ENCODE measurements at places on chromosomes 2 and 18. TPM values are rescaled to one million over a fixed set of nuclear protein-coding genes. Genes with fewer than 3 reads are reported as not detected.
A peak's percentile ranks its signal among the peaks of the same experiment; 100 is the strongest.

GRCh38 chr2:85893428-85894258 is 4.9 kb upstream of the ST3GAL5 start:
- peaks cover 13% of the 10 kb centered on the region for H3K4me1 ChIP-seq
- no peaks in the 10 kb centered on the region for H3K36me3 ChIP-seq
- no peak overlapping the region for H3K4me3 ChIP-seq
- DNase-seq = peak; percentile 30
- H3K27ac ChIP-seq = no peak overlapping the region
- no peaks in the 10 kb centered on the region for H3K27me3 ChIP-seq

The HOXD13 gene
- polyA plus RNA-seq = not detected

- no peak overlapping the region for H3K4me3 ChIP-seq
- H3K36me3 ChIP-seq = no peaks in the 10 kb centered on the region
- DNase-seq = peak; percentile 11
- no peaks in the 10 kb centered on the region for H3K27me3 ChIP-seq
Measured at GRCh38 chr2:40281021-40281940, 170.6 kb downstream of the SLC8A1 start.

DNA sequence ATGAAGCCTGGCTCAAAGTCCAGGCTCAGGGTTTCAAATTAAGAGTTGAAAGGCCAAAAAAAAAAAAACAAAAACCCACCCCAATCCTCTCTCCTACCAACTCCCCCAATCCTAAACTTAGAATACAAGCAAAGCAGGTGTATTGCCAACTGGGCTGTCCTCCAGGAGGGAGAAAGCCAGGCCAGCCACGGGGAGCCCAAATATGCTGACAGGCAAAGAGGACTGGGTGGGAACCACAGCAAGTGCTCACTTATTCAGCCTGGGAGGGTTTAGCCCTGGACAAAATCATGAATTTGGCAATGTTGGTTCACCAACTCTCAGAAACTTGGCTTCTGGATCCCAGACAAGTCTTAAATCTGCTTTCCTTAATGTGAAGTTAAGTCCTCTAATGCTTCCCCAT is 36.5 kb downstream of the GKN2 start:
- H3K27ac ChIP-seq = no peak overlapping the region
- no peak overlapping the region for H3K4me3 ChIP-seq
- peaks cover 5% of the 10 kb centered on the region for H3K4me1 ChIP-seq
- H3K36me3 ChIP-seq = no peaks in the 10 kb centered on the region

The MBD2 gene
- polyA plus RNA-seq = 38.4 TPM

GRCh38 chr18:39845106-39845505 is 2109.9 kb upstream of the PIK3C3 start:
- no peak overlapping the region for H3K4me3 ChIP-seq
- peak; percentile 32 for DNase-seq
- H3K27me3 ChIP-seq = no peaks in the 10 kb centered on the region
- H3K36me3 ChIP-seq = no peaks in the 10 kb centered on the region
- H3K4me1 ChIP-seq = peaks cover 20% of the 10 kb centered on the region
- H3K27ac ChIP-seq = no peak overlapping the region

DNA sequence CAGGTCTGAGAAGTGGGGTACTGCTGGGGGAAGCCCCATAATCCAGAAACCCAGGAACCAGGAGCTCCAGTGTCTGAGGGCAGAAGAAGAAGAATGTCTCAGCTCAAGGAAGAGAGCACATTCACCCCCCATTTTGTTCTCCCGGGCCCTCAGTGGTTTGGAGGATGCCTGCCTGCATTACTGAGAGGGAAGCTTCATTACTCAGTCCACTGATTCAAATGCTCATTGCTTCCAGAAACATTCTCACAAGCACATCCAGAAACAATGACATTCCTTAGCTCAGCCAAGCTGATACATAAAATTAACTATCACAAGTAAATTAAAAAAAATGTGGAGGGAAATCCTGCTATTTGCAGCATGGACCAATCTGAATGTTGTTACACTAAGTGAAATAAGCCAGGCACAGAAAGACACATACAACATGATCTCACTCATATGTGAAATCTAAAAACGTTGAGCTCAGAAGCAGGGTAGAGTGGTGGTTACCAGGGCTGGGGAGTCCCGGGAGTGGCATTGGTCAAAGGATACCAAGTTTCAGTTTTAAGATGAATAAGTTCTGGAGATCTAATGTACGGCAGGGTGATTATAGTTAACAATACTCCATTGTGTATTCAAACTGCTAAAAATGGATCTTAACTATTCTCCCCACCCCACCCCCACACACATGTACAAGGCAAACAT is 459.3 kb downstream of the GALR1 start:
- H3K36me3 ChIP-seq = no peaks in the 10 kb centered on the region
- no peak overlapping the region for H3K27ac ChIP-seq
- no peaks in the 10 kb centered on the region for H3K4me1 ChIP-seq
- no peak for DNase-seq
- H3K27me3 ChIP-seq = no peaks in the 10 kb centered on the region
- no peak overlapping the region for H3K4me3 ChIP-seq

- H3K27me3 ChIP-seq = peaks cover 1% of the 10 kb centered on the region
- H3K27ac ChIP-seq = no peak overlapping the region
- no peak for DNase-seq
Measured at GRCh38 chr2:157058161-157058560, 199.3 kb upstream of the GALNT5 start.

The KHK gene
- 2.4 TPM for polyA plus RNA-seq

DNA sequence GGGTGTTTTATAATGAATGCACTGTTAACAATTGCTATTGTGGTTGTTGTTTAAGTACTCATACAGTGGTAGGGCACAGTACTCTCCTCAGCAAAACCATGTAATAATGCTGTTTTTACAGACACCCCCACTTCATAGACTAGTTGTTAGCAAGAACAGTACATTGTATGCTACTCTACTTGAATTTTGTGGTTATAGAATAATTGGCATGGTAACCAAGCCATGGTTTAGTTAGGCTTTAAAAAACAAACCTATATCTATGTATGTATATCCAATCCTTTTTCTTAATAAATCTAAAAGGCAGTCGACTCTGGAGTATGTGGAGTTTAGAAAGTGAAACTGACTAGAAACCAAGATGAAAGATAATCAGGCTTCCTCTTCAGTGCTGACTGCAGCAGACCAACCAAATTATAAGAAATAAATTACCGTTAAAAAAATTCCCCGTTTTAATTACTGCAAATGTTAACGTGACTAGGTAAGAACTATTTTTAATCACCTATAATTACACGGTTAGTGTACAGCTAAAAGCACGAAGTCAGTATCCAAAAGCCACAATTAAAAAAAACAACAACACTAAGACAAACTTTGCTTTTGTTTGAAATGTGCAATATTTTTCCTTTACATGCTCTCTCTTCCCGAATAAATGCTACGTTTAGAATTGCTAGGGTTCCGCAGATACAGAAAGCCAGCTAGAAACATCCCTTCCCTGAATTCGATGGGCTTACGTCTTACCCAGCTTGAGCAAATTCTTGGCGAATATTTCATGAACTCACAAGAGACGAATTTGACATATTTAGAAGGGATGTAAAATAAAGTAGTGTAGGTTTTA is 113.3 kb upstream of the SERTAD2 start:
- H3K4me3 ChIP-seq = peak overlapping the region; percentile 57
- H3K27me3 ChIP-seq = no peaks in the 10 kb centered on the region
- peak overlapping the region; percentile 87 for H3K27ac ChIP-seq
- peak; percentile 67 for DNase-seq

The RNF125 gene
- polyA plus RNA-seq = 0.73 TPM

- no peak overlapping the region for H3K27ac ChIP-seq
- H3K27me3 ChIP-seq = no peaks in the 10 kb centered on the region
- no peak overlapping the region for H3K4me3 ChIP-seq
- H3K36me3 ChIP-seq = no peaks in the 10 kb centered on the region
- no peaks in the 10 kb centered on the region for H3K4me1 ChIP-seq
Measured at GRCh38 chr2:76446872-76447271, 736.2 kb upstream of the GCFC2 start.

DNA sequence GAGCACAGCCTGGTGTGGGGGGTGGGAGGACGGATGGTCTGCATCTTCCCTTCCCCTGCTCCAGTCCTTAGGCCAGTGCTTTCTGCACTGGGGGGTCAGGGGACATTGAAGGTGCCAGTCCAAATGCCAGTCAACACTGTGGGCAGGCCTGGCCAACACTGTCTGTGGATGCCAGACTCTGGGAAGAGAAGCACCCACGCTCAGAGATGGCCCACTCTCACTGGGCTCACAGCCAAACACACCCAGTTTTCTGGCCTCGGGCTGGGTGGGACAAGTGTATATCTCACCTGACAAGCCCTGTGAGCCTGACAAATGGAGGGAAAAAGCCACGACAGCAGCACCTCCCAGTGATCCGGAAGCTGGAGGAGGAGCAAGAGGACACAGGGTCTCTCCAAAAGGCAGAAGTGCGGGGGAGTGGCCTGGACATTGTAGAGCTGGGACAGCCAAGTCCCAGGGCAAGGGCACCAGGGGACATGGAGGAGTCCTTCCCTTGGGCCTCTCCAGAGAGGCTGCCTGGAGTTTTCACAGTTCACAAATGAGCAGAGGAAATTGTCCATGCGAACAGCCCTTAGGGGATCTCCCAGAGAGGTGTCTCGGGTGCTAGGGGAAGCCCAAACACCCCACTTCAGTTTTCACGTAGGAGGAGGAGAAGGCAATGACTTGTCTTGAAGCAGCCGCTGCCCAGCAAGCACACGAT is 79.3 kb downstream of the SDC1 start:
- H3K27ac ChIP-seq = no peak overlapping the region
- no peak for DNase-seq

The FLACC1 gene
- polyA plus RNA-seq = 0.14 TPM

The RFTN2 gene
- 5.0 TPM for polyA plus RNA-seq

DNA sequence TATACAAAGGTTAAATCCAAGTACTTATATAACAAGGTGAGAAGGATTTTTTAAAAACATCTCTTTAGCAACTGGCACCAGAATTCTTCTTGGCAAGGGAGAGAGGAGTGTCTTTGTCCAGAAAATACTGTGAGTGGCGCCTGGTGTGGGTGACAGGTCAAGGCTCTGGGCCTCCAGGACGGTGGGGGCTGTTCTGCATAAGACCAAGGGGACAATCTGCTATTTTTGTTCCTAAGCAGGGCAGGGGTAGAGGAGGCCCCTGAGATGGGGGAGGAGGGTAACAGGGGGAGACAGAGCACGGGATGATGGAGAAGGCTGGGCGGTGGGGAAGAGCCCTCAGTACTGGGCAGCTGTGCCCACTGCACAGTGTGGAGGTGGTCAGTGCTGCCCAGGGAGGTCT is 51.6 kb upstream of the TAF1B start:
- no peak overlapping the region for H3K27ac ChIP-seq
- H3K4me1 ChIP-seq = no peaks in the 10 kb centered on the region
- DNase-seq = no peak

- no peaks in the 10 kb centered on the region for H3K36me3 ChIP-seq
- H3K4me3 ChIP-seq = no peak overlapping the region
Measured at GRCh38 chr2:188869550-188869949, 104.6 kb upstream of the COL3A1 start.

The RGPD3 gene
- 0.02 TPM for polyA plus RNA-seq

DNA sequence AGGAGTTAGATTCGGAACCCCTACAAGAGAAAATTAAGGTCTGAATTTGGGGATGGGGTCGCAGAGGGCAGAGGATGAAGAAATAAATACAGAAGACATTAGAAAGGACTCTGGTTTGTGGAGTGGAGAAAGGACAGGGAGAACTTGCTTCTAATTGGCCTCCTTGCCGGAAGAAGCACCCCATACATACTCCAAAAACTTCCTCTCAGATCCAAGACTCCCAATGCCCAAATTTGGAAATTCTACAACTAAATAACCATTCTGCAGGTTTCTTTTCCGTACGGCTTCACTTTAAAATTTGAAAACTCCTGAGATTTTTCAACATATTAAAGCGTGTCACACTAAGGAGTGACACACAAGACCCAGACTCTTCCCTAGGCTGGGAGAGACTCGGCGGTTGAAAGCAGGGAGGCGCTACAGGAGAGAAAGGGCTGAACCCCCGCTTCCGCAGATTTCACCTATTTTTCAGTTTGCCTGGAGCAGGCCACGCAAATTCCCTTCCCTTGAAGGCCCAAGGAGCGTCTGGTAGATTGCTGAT is 478 bp downstream of the CLHC1 start:
- DNase-seq = no peak
- H3K36me3 ChIP-seq = peaks cover 28% of the 10 kb centered on the region
- peak overlapping the region; percentile 92 for H3K4me3 ChIP-seq
- H3K4me1 ChIP-seq = peaks cover 36% of the 10 kb centered on the region
- peak overlapping the region; percentile 99 for H3K27ac ChIP-seq
- H3K27me3 ChIP-seq = no peaks in the 10 kb centered on the region

The RAX gene
- not detected for polyA plus RNA-seq

GRCh38 chr18:43422518-43422917 is 145.2 kb upstream of the SYT4 start:
- H3K36me3 ChIP-seq = no peaks in the 10 kb centered on the region
- no peak overlapping the region for H3K4me3 ChIP-seq
- no peak overlapping the region for H3K27ac ChIP-seq
- no peak for DNase-seq
- no peaks in the 10 kb centered on the region for H3K4me1 ChIP-seq

DNA sequence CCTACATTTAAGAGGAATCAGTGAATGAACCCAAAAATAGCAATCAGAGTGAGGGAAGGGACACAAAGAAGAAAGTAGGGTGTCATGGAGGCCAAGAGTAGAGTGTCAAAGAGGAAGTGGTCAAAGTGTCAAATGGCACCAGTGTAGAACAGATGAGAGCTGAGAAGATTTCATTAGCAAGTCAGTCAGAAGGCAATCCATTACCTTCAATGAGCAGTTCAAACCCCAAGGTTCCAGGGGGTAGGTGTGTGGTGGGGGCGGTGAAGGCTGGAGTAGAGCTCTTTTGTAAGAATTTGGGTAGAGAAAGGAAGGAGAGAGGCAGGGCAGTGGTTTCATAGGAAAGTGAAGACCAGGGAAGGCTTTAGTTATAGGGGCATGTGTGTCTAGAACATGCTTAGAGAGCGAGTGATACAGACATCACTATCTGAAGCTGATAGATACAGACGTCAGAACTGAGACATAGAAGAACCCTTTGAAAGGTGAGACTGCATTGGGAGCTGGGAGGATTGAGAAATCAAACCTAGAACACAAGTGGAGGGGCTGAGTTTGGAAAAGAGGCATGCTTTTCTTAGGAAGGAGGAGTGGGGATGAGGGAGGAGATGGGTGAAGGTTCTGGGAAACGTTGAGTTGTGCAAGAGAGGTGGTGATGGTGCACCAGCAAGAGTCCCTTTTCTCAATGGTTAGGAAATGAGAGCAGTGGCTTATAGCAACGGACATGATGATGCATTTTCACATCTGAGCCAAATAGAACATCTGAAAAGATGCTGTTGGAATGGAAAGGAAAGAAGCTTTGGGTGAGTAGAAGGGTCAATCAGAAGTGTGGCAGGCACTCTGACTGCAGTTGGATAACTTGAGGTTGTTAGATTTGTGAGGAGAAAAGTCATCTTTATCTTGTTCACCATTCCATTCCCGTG is 48.9 kb upstream of the IL1RL1 start:
- DNase-seq = no peak
- H3K4me1 ChIP-seq = peaks cover 13% of the 10 kb centered on the region
- no peaks in the 10 kb centered on the region for H3K27me3 ChIP-seq

DNA sequence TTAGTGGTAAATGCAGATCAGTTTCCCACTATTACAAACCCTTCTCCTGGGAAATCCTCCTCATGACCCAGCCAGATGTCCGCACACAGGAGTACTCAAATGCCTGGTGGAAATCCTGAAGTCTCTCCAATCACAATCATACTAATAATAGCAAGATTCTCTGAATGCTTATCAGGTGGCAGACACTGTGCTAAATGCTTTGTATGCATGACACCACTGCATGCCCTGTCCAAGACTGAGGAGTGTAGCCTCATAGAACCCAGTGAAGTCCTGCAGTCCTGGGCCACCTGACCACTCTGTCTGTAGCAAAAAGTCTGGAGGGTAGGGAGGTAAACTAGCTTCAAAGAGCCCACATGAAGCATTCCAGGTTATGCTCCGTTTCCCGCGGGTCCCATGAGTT is 434.8 kb upstream of the CHST9 start:
- DNase-seq = no peak
- H3K36me3 ChIP-seq = no peaks in the 10 kb centered on the region
- H3K27me3 ChIP-seq = no peaks in the 10 kb centered on the region
- no peak overlapping the region for H3K4me3 ChIP-seq
- no peak overlapping the region for H3K27ac ChIP-seq

The CAB39 gene
- 25.7 TPM for polyA plus RNA-seq

The DNAJC5G gene
- polyA plus RNA-seq = 1.4 TPM
